Fibroblast of skin of scalp (primary cell): ENCODE measurements at places on chromosomes 3 and 15.

DNA sequence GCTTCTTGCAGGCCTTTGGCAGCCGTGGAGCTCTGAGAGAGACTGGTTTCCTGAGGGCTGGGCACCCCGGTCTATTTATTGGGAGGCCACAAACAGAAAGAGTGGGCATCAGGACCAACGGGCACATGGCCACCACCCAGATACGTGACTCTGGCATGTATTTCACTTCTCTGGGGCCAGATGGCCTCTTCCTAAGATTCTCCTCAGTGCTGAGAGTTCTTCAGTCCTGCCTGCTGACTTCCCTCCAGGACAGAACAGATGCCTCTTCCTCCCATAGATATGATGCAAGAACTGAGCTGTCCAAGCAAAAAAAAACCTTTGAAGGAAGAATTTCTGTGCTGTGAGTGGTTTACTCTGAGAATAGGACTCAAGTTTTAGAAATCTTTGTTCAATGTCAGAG lies 107.7 kb downstream of the IGF2BP2 start:
- peak; percentile 90 for DNase-seq

- peak; percentile 16 for DNase-seq
Measured at GRCh38 chr3:194178669-194179068, 42.7 kb downstream of the HES1 start.

GRCh38 chr3:197040658-197041057 lies 11.0 kb upstream of the MELTF start:
- no peak for DNase-seq

- no peak for DNase-seq
Measured at GRCh38 chr3:23865595-23866396, 51.0 kb downstream of the NKIRAS1 start.

DNA sequence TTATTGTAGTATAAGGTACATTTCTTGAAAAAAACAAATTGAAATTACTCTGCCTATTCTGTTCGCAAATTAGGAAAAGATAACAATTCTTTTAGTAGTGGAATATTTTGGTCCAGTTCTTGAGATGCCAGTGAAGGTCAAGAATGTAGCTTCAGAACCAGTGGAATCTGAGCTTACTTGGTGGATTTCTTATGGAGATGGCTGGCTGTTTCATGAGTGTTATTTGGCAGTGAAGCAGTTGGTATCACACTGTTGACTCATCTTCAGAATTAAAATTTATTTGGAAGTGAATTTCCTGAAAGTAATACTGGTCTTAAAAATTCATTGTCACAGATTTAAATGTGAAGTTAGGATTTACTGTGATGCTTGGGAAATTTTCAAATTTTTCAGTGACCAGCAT lies 19.1 kb downstream of the RNF13 start:
- no peak for DNase-seq

- DNase-seq = peak; percentile 70
Measured at GRCh38 chr3:8206971-8207617, 294.5 kb upstream of the LMCD1 start.

DNA sequence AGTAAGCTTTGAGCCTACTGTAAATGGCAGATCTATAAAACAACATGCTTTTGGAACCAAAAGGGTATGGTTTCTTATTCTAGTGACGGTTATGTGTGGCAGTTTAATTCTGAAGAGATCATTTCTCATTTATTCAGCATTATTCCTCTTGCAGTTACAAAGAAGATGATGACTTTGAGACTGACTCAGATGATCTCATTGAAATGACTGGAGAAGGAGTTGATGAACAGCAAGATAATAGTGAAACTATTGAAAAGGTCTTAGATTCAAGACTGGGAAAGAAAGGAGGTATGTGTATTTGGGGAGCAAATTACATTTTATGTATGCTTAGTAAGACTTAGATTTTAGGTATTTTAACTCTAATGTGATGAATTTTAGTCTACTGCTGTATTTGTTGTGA lies 41.5 kb downstream of the CHD2 start:
- no peak for DNase-seq

GRCh38 chr3:146838221-146838620 lies 233.1 kb upstream of the PLSCR5 start:
- DNase-seq = peak; percentile 25

- peak; percentile 38 for DNase-seq
Measured at GRCh38 chr3:47394140-47394870, 13.5 kb downstream of the PTPN23 start.

DNA sequence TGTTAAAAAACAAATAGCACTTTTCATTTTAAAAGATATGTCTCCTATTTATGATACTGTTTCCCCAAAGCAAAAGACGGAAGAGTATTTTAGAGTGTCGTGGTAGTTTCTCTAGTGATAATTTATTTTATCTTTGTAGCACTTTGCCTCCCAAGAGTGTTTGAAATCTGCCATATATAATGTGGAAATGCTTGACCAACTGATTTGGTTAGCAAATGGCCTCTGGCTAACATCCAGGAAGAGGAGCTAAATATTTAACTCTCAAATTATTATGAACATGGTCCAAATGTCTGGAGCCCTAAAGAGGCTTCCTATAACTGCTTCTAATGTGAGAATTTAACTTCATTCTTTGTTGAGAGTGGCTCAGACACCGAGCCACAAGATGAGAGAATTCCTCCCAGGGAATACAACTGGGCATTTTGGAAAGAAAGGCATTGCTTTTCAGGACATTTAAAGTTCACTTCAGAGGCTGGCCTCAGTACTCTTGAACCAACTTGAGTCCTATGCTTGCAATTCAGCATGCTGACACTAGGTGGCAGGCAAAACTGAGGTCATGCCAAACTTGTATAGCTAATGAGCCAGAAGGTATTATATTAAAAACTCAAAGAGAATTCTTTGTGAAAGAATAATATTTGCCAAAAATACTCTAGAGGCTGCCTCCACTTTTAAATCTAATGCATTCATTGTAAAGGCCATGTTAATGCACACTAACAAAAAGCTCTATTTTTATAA lies 104.5 kb downstream of the RARB start:
- no peak for DNase-seq
